SK-N-MC (cell line): ENCODE measurements at places on chromosomes 3 and 15.

DNA sequence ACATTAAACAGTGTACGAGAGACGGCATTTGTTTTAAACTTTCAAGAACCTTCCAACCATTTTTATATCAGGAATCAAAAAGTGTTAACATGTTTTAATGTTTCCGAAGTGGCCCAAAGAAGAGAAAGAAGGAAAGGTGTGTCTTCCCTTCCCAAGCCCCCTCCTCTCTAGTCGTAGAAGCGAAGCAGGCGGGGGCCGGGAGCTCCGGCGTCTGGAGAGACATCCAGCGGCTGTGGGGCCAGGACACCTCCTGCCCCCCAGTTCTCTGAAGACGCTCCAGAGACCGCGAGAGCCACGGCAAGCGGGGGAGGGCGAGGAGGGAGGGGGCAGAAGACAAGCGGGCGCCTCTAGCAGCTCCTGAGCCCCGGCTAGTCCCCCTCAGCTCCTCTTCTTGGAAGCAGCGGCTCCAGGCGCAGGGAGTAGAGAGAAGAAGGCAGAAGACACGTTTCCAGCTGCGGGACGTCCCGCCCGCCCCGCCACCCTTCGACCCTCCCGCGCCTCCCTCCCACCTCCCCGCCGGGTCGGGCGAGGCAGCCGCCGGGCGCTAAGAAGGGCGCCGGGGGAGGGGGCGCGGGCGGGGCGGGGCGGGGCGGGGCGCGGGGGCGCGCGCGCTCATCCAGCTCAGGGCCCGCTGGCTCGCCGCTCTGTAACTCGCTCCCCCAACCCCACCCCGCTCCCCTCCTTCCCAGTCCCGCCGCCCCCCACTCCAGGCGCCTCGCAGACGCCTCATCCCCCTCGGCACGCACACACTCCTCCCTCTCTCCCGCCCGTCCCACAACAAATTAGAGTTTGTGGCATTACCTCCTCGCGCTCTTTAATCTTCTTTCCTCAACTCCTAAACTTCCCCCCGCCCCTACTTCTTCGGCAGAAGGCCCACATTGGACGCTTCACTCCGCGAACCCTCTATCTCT, at the start of gene ZBTB20:
Gene ZBTB20, minus strand, starts transcription at position 871 of the 911 bp plus-strand sequence.
- DNase-seq: no peak

GRCh38 chr15:48541341-48542278, 103.9 kb downstream of the FBN1 start:
- no peak for DNase-seq

- DNase-seq: no peak
Measured at GRCh38 chr3:186032321-186032720, 76.6 kb downstream of the ETV5 start.

GRCh38 chr3:78274475-78275065, 1234.7 kb downstream of the ROBO2 start:
- DNase-seq: no peak

DNA sequence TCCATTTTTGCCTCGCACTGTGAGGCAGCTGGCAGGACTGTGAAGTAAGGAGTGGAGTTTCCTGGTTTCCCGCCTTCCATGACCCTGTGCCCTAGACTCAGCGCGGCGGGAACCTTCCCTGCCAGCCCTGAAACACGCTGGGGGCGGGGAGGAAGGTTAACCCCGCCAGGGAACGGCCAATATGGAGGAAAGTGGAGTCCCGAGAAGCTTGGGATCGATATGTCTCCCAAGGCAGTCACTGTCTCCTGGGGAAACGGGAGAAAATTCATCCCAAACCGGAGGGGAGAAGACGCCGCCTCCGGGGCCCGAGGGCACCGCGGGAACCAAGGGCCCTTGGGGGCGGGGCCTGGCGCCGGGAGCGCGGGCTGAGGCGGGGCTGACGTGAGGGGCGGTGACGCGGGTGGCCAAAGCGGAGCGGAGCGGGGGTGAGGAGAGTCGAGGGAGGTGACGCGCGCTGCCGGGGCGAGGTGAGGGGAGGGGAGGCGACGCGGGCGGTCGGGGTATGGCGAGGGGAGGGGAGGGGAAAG, at the start of gene HMCES:
Gene HMCES, plus strand, starts transcription at position 432 of the 527 bp plus-strand sequence. CDS start 863 bp downstream, outside the sequence.
- no peak for DNase-seq

- no peak for DNase-seq
Measured at GRCh38 chr3:37571269-37571668, 290.4 kb upstream of the CTDSPL start.

GRCh38 chr3:182484682-182485081, 308.6 kb upstream of the ATP11B start:
- no peak for DNase-seq
